ENCODE measurements at places on chromosomes 2 and 18. TPM values are rescaled to one million over a fixed set of nuclear protein-coding genes. Genes with fewer than 3 reads are reported as not detected.

Gene PSMA8
- not detected for total RNA-seq

Gene HOXD13
- not detected for total RNA-seq

Gene STARD6
- total RNA-seq: not detected

Gene EXOC6B
- 80.5 TPM for total RNA-seq

- DNase-seq: no peak
Measured at GRCh38 chr2:40997362-40997761, 545.5 kb upstream of the SLC8A1 start.

DNA sequence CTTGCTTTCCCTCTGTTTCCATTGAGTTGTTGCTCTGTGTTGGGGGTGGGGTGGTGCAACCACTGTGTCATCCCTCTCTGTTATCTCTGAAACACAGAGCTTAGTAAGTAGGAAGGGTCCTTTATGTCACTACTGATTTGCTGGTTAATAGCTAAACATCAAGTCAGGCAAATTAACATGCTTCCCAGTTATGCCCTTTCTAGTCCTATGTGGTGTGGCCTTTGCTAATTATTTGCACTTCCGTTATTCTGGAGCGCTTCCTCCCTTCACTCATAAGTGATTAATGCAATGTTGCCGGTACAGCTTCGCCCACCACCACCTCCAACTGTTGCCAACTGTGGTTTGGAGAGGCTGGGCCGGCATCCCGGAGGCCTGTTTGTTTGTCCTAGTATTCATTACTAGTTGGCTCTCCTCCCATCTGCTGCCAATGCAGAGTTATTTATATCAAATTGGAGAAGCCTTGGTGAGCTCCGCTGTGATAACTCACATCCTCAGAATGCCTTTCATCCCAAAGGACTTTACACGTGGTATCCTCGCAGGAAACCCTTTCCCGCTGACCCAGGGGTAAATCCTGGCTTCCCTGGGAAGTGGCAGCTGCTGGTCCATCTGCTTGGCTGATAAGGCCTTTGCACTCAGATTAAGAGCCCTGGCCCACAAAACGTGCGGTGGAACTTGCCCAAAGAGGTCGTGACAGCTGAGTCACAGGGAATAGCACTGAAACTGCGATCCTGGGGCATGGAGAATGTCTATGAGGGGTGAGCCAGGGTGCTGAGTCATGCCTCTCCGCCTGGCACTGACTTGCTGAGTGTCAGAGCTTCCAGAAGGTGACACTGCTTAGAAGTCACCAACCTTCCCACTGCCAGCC lies 72.0 kb upstream of the ZCCHC2 start:
- DNase-seq: peak; percentile 86

DNA sequence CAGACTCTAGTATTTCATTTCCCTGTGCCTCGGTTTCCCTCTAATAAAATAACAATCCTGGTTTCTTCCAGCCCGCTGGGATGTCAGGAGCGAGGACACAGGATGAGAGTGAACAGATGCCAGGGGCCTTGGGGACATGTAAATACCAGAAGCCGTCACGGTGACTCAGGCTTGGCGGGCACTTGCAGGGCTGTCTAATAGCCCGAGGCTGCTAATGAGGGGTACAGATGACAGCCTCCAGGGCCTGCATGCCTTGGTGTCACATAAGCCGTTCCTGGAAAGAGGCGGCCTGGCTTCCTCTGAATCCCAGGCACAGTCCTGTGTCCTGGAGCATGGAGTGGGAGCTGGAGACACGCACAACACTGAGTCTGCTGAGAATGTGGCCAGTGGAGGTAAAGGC lies 28.2 kb downstream of the HS1BP3 start:
- DNase-seq: no peak

DNA sequence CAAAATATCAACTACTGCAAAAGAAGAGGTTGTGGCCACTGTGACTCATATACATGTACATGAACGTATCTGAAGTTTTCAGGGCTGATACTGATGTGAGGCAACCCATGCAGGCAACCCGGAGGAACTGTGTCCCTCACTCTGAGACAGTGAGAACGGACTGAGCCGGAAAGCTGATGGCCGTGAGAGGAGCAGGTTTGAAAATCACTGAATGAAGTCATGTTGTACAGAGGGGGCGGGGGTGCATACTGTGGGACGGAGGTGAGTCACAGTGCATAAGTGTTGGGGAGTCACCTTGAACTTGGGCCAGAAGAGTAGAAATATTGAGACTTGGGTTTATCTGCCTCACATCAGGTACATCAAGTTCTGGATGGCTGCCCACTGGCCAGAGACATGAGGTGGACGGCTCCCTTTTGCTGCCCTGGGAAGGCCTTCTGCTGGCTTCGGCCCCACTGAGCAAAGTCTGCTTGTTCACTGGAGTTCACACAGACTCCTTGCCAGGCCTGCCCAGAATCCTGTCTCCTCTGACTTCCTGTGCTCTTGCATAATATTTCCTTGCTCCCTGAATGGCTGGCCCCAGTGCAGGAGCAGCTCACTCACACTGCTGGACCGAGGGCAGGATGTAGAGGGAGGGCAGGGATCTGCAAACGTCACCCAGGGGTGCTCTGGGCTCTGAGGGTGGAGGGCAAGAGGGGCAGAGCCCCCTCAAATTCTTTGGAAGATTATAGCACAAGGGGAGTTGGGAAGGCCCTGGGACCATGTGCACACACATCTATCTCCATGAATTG lies 18.1 kb downstream of the EPAS1 start:
- peak; percentile 98 for DNase-seq

GRCh38 chr2:158239271-158239670 lies 137.6 kb downstream of the UPP2 start:
- DNase-seq: no peak

Data from right atrium auricular region (tissue), 2 donors.